Suppressor macrophage (primary cell): ENCODE measurements at places on chromosomes 13 and 19.

- DNase-seq, result no peak
Observed at GRCh38 chr13:29315847-29316246, 279.6 kb downstream of the SLC7A1 start.

DNA sequence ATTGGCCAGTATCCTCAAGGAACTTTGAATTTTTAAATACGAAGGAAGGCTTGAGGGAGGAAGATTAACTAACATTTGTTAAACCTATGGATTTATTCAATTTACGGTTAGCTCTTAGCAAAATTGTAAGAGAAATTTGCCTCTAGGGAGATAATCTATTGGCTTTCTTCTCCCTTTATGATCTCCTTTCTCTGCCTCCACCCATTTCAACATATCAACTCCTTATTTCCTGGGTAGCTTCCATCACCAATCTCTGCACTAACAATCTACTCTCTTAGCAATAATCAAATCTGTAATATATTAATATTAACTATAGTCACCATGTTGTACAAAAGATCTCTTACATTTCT is 233.9 kb upstream of the CSNK1A1L start:
- DNase-seq, result no peak

GRCh38 chr13:90834700-90835099 is 512.8 kb upstream of the MIR17HG start:
- DNase-seq, result no peak

DNA sequence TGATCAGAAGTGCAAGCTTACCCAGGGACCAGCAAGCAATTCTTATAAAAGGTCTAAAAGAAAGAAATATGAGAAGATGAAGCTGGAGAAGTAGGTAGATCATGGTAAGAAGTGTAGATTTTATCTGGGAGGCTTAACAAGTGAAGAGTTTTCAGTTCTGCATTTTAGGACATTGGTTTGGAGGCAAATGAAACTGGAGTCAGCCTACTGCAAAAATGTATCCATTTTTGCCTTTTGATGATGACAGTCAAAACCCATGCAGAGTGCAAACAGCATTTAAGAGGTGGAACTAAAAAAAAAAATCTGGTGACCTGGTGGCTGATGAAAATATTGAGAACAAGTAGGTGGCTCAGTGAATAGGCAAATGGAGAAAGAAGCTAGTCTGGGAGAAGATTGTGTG is 216.9 kb downstream of the DNAJC15 start:
- DNase-seq, result peak; percentile 14

DNA sequence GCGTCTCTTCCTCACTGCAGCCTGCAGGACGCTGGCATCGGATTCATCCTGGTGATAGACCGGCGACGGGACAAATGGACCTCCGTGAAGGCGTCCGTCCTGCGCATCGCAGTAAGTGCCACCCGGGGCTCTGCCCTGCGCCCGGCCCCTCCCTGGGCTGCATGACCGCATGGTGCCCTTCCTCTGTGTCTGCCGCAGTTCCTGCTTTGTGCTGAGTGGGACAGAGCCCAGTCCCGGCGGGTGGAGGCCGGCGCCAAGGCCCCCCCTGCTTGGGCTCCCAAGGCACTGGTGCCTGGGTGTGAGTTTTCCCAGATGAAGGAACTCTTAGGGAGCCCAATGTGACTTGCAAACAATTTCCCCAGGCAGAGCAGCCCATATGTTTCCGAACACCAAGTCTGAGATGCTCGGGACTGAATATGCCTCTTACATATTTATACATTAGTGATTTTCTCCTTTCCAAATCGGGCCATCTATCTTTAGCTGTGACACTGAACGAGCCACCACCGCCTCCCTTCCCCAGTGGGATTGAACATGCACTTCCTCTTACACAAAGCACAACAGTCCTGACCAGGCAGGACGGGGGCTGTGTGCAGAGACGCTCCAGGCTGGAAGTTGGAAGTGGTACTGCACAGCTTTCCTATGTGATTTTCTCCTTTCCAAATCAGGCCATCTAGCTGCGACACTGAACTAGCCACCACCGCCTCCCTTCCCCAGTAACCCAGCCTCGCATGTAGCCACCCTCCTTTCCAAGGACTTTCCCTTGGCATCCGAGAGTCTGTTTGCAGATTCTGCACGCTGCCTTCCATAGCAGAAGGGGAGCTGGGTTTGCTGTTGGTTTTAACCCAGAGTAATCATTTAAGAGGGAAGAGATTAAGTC is 60.1 kb upstream of the F7 start:
- DNase-seq, result no peak

GRCh38 chr13:20353973-20354372 is 121.9 kb upstream of the GJB6 start:
- DNase-seq, result peak; percentile 86

DNA sequence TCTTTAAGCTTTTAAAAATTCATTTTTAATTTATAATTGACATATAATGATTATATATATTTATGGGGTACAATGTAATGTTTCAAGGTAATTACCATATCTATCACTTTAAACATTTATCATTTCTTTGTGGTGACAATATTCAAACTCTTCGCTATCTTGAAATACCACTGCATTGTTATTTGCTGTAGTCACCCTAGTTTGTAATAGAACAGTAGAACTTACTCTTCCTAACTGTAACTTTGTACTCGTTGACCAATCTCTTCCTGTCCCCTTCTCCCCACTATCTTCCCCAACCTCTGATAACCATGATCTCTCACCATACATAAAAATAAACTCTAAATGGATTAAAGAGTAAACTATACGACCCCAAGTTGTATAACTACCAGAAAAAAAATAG is 20.4 kb downstream of the COG6 start:
- no peak for DNase-seq

DNA sequence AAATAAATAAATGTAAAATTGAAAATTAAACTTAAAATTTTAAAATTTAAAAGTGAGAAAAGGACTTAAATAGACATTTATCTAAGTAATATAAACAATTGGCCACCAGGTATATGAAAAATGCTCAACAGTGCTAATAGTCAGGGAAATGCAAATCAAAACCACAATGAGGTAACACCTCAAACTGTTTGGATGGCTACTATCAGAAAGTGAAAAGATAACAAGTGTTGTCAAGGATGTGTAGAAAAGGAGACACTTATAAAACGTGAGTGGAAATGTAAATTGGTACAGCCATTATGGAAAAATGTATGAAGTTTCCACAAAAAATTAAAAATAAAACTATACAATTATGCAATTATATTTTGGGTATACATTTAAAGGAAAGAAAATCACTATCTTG is 752.2 kb downstream of the EFNB2 start:
- no peak for DNase-seq

GRCh38 chr19:55694656-55695491 is 19.8 kb downstream of the EPN1 start:
- no peak for DNase-seq
